NCI-H748 treated with DMSO at 0.1 percent for 48 hours (cell line): ENCODE measurements at places on chromosomes 7 and 10.
A peak's percentile ranks its signal among the peaks of the same experiment; 100 is the strongest.

GRCh38 chr10:78436706-78437406, 403.2 kb downstream of the RPS24 start:
- no peak for DNase-seq

DNA sequence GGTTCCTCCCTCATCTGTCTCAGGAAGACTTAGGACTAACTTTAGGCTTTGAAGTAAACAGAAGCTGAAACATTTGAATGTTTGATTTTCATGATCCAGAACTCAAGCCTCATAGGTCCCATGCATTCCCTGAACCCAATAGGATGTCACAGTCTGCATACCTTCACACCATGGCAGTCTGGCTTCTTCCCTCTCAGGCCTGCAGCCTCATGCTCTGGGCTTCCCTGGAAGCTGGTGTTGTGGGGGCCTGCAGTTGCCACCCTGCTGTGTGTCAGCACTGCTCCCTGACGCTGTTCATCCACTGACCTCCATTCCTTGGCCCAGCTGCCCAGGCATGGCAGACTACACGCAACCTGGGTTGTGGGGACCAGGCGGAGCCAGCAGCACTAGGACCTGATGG, 267.5 kb upstream of the KAT6B start:
- no peak for DNase-seq

- DNase-seq: no peak
These were observed 95.1 kb downstream of the USP6NL start for GRCh38 chr10:11516431-11516746.

- DNase-seq: no peak
These were observed 83.0 kb upstream of the DUSP5 start for GRCh38 chr10:110414548-110415309.

- no peak for DNase-seq
These were observed 12.3 kb upstream of the IFT22 start for GRCh38 chr7:101333912-101334311.

GRCh38 chr10:61588770-61589211, 73.9 kb upstream of the CABCOCO1 start:
- DNase-seq: no peak

- no peak for DNase-seq
These were observed 94.5 kb upstream of the GSDME start for GRCh38 chr7:24851786-24852185.

DNA sequence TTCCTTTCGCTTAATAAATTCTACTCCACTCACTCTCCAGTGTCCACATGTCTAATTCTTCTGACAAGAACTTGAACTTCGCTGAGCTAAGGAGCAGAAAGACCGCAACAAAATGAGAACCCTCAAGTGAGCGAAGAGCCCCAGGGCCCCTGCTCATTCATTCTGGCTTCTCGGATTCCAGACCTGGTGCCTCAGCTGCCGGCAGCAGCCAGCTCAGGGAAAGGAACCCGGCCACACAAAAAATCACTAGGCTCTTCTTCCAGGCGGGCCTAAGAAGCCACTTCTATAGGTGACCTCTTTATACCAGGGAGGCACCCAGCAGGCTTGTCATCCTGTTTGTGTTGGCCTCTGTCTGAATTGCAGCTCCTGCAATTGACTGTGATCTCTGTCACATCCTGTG, 33.3 kb downstream of the OTUD1 start:
- no peak for DNase-seq

GRCh38 chr10:73906524-73907447, 4.1 kb upstream of the PLAU start:
- DNase-seq: no peak

GRCh38 chr10:14184841-14185315, 145.8 kb downstream of the FRMD4A start:
- DNase-seq: no peak

- DNase-seq: peak; percentile 61
These were observed 57.8 kb upstream of the WIPF3 start for GRCh38 chr7:29748286-29749099.

GRCh38 chr10:77350711-77351119, 286.9 kb downstream of the KCNMA1 start:
- no peak for DNase-seq

DNA sequence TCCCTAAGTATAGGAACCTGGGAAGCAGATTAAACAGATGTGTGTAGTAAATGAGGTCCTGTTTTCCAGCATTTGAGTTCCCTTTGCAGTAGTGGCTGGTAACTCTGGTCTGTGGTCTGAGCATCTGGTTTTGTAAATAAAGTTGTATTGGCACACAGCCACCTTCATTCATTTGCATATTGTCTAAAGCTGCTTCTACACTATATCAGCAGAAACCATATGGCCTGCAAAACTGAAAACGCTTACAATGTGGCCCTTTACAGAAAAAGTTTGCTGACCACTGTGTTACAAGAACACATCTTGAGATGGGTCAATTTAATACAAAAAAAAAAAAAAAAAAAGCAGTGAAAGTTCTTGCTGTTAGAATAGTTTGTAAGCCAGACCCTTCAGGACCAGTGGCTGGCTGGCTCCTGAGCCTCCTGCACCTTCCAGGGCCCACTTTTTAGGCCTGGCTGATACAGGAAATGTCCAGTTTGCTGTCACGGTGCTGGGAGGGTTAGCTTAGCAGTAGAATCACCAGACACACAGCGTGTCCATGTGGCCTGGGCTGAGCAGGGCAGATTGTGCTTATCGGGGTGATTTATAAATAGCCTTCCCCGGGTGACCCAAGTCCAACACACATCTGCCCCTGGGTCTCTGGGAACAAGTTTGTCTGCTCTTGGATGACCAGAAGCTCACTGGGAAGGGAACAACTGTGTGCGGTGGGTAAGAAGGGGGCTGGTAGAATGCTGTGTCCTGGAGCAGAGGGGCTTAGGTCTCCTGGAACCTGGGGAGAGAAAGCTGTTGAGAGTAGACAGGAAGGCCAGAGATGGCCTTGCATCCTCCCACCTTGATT, 1.4 kb downstream of the C10orf71 start:
- no peak for DNase-seq

DNA sequence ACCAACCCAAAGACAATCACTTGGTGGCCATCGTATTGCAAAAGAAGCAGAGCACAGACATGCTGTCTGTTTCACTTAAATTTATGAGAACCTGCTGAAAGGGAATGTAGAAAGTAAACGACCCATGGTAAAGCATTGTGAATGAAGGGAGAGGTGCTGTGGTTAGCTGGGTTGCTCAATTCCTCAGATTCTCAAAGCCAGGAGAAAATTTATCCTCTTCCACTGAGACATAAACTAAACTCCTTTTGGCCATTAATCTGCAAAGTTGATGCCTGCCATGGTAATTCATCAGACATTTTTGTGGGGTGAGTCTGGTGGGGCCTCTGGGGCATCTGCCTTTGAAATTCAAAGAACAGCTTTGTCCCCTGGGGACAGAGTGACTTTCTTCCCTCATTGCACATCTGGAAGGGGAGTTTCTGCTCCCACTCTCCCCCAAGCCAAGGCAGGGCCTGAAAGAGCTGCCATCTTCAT, 951.0 kb downstream of the LRMDA start:
- no peak for DNase-seq

DNA sequence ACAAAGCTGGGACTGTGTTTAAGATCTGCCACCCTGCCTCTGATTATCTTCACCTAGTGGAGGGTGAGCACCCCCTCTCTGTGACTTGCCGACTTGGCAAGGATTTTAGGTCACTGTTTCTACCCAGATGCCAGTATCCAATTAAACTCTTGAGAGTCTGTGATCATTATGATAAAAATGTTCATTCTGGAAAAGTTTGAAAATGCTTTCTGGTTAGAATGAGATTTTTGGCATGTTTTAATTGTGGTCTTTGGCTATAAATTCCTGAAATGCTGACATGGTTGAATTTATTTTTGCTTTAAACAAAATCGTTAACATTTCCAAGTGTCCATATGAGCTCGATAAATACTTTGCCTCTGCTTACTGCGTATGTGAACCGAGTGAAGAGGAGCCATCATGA, 221.4 kb downstream of the BICC1 start:
- DNase-seq: no peak

GRCh38 chr7:41029072-41029499, 673.8 kb downstream of the INHBA start:
- DNase-seq: no peak

- no peak for DNase-seq
These were observed 6.8 kb downstream of the PRPF18 start for GRCh38 chr10:13593535-13593934.

DNA sequence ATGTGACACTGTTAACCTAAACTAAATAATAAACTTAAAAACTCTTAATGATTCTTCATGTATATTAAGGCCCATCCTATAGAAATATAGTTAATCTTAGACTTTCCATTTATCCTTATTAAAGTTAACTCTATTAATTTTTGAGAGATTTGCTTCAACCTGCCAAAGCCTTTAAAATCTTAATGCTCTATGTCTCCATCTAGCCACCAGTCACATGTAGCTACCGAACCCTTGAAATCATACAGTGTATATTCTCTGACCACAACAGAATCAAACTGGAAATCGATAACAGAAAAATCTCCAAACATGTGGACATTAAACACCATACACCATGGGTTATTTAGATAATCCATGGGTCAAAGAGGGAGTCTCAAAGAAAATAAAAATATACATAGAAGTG, 51.9 kb downstream of the ASZ1 start:
- no peak for DNase-seq

DNA sequence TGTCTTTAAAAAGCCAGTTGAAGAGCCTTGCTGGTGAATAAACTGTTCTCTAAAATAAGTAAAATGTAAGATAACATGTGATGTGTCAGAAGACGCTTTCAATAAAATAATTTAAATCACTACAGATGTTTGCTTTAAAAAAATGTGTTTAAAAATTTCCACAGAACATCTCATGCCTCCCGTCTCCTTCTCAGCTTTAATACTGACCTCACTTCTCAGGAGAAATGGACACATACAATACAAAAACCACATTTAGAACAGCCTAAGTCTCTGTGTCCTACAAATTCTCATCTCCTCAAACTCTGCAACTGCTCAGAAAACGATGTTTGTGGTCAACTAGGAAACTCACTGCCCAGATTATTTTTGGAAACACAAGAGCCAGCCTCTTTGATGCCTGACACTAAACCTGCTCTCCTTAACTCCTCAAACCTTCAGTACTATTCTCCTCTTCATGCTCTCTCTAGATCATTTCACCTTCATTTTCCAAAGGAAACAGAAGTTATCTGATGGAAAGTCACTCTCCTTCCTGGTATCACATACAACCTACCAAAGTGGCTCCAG, 120.3 kb downstream of the ZNF438 start:
- no peak for DNase-seq

GRCh38 chr7:131501930-131502685, 54.3 kb downstream of the PODXL start:
- DNase-seq: no peak

DNA sequence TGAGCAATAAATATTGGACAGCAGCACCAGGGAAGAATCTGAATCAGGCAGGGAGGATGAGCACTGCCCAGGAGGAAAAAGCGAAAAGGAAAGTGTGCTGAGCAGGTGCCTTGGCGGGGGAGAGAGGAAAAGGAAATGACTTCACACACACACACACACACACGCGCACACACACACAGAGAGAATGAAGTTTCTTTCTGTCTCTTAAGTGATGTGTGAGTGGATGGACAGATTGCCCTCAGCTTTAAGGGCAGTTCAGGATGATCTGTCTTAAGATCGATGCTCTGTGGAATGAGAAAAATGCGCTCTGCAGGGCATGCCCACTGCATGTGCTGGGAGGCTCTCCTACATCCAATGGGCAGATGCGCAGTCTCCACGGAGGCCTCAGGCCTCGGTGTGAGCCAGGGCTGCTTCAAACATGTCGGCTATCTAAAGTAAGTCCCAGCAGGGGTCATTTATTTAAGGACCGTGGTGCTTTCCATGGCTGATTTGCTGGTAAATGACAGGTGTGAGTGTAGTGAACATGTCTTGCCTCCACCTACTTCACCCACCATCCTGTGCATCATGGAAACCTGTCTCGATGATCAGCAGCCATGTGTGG, 2.5 kb upstream of the ACBD5 start:
- DNase-seq: peak; percentile 43

- no peak for DNase-seq
These were observed 226.5 kb downstream of the DKK1 start for GRCh38 chr10:52540479-52540984.

GRCh38 chr10:123552760-123553554, 113.2 kb upstream of the GPR26 start:
- DNase-seq: no peak

DNA sequence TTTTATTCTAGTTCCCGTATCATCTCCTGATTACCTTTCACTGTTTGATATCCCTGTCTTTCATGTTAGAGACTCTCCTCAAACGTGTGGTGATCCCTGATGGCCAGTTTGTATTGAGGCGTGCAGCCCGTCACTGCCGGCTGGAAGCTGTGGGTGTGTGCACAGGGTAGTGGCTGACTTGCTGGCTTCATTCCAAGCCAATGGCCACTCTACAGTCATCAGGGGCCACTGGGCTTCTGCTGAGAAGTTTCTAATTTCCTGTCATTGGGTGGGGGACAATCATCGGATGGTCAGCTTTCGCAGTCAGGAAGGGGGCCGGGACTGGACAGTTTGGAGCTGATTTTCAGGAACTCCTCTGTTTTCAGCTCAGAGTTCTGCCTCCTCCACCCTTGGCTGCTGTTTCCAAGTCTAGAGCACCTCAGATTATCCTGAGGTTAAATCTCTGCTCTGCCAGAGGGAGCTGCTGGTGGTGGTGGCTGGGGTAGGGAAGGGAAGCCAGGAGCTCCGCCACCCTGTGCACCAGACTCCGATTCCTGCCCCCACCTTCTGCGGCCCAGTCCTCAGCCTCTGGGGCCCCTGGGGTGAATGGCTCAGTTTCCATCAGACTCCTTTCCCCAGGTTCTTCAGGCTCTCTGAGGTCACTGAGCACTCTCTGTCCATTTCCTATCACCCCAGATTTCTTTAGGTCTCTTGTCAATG, 34.9 kb downstream of the BAIAP2L1 start:
- DNase-seq: no peak

DNA sequence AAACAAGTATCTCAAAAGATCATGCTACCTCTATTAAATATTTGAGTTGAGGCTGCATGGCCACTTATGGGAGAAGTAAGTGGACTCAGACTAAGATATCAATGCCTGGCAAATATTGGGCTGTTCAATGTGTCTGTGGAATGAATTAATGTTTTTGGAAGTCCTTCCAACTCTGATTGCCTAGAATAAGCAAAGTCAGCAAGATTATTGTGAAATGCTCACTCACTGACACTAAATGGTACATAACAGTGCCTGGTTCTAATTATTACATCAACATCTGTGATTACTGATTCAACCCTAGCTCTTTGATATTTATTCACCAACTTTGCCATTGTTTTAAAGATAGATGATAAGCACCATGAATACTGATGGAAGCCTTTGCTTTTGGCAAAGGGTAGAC, 45.5 kb upstream of the HDAC9 start:
- DNase-seq: no peak

DNA sequence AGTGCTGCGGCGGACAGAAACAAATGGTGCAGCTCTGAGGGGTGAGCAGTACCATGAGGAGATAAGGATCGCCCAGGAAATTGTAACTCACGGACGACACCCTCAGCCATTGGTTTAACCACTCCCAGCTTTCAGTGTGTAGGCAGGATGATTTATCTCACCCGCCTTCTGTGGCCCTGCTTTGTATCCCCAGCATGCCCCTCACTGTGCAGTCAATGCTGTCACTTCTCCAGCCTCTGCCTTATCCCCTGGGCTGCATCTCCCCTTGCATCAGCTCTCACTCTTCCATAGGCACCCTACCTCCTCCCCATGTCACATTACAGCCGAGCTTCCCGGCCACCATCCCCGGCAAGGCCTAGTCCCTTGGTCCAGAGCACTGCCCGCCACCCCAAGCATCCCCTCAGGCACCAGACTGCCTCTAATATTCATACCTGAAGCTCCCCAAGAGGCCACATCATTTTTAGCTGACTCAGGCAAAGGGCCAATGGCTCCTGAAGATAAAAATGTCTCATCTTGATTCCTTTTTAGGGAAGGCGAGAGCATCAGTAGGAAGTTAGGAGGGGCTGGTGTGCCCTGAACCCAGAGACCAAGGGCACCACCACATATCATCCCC, 77.1 kb downstream of the CARD11 start:
- no peak for DNase-seq
